ENCODE measurements at places on chromosomes 5 and 9.

- no peak for DNase-seq
These were observed 998 bp upstream of the FGF18 start for GRCh38 chr5:171418316-171418981.

DNA sequence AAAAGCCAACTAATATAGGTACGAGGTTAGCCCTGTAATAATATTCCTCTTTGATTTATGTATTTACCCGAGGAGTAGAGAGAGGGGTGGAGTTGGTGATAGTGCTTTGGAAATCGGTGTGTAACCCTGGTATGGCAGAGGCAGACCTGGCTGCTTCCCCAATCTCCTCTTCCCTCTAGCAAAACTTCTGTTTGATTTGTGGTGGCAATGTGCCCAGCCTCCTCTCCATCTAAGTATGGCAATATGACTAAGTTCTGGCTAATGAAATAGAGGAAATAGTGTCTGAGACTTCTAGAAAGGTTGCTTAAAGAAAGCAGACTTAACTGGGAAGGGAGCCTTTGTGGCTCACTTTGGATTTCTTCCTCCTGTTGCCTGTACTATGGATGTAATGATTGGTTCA lies 491.1 kb downstream of the ENC1 start:
- no peak for DNase-seq

- no peak for DNase-seq
These were observed 441.5 kb downstream of the RASEF start for GRCh38 chr9:82621447-82621846.

- DNase-seq, result no peak
These were observed 60.5 kb upstream of the IL6ST start for GRCh38 chr5:56055287-56055686.

GRCh38 chr5:148397968-148398595 lies 14.3 kb downstream of the FBXO38 start:
- DNase-seq, result no peak

- no peak for DNase-seq
These were observed 1067.6 kb upstream of the DMAC1 start for GRCh38 chr9:8867148-8867547.

DNA sequence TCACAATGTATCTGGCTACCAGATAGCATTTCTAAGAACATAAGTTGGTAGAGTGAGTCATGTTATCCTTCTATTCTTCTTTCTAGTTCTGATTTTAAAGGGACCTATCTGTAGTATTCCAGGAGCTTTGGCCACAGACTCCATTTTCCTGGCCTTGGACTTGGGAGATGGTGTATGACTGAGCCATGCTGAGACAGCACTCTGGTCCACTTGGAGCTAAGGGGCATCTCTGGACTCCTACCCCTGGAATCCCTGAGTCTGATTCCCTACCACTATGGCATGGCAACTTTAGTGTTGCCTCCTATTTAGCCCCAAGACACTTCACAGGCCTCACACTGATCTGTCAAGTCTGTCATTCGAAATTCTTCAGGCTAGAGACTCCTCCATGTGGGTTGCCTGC lies 58.8 kb downstream of the BAAT start:
- no peak for DNase-seq

GRCh38 chr5:75551471-75551870 lies 39.8 kb downstream of the POLK start:
- DNase-seq, result no peak

DNA sequence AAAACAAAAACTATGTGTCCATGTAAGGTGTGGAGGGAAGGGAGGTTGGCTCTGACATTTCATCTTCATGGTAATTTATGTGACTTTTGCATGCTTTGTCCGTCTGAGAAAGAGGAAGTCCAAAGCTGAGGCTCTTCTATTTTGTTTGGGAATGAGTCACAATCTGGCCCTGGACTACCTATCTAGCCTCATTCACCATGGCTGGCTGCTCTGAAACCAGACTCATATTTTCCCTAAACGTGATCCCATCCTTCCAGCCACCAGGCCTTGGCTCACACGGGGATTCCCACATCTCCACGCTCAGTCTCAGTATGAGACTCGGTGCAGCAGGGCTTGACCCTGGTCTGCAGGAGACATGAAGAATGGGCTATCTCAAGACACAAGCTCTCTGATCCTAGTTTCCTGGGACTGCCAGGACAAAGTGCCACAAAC lies 672.8 kb downstream of the ACTL7B start:
- no peak for DNase-seq
